ENCODE measurements at places on chromosomes 13 and 19. TPM values are rescaled to one million over a fixed set of nuclear protein-coding genes. Genes with fewer than 3 reads are reported as not detected.

DNA sequence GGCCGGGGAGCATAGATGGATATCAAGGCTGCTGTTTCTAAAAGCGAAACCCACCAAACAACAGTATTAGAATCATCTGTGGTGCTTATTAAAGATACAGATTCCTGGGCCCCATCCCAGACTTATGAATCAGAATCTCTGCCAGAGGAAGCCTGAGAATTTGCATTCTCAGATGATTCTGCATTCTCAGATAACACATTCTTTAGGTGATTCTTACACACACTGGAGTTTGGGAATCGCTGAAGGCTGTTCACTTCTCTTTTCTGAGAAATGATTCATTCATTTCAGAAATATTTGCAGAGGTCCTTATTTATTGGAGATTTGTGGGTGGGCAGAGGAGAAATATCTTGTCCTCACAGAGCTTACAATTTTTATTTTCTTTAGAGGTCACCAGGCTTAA is 24.4 kb downstream of the ALOX5AP start:
- DNase-seq, result no peak

DNA sequence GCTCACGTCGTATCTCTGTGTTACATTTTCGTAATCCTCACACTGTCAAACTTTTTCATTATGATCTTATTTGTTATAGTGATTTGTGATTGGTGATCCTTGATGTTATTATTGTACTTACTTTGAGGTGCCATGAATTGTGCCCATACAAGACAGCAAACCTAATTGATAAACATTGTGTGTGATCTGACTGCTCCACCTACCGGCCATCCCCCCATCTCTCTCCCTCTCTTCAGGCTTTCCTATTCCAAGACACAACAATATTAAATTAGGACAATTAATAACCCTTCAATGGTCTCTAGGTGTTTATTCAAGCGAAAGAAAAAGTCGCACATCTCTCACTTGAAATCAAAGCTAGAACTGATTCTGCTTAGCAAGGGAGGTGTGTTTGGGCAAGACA is 349.3 kb downstream of the RBM26 start:
- no peak for DNase-seq

GRCh38 chr13:27977476-27978300 is 8.6 kb upstream of the CDX2 start:
- peak; percentile 35 for DNase-seq

GRCh38 chr13:44110091-44110621 is 230.5 kb downstream of the LACC1 start:
- DNase-seq, result no peak

DNA sequence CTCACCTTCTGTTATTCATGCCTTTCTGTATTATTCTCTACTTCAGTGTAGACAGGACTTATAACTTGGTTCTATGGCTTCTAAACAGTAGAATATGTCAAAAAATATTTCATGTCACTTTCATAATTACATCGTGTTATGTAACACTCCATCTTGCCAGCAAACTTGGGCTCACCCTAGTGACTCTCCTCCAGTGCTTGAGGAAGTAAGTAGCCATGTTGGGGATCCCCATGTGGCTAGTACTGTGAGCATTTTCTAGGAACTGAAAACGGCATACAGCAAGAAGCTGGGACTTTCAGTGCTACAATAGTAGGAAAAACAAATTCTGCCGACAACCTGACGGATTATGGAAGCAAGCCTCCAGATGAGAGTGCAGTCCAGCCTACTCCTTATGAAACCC is 495.6 kb downstream of the SLITRK6 start:
- no peak for DNase-seq

DNA sequence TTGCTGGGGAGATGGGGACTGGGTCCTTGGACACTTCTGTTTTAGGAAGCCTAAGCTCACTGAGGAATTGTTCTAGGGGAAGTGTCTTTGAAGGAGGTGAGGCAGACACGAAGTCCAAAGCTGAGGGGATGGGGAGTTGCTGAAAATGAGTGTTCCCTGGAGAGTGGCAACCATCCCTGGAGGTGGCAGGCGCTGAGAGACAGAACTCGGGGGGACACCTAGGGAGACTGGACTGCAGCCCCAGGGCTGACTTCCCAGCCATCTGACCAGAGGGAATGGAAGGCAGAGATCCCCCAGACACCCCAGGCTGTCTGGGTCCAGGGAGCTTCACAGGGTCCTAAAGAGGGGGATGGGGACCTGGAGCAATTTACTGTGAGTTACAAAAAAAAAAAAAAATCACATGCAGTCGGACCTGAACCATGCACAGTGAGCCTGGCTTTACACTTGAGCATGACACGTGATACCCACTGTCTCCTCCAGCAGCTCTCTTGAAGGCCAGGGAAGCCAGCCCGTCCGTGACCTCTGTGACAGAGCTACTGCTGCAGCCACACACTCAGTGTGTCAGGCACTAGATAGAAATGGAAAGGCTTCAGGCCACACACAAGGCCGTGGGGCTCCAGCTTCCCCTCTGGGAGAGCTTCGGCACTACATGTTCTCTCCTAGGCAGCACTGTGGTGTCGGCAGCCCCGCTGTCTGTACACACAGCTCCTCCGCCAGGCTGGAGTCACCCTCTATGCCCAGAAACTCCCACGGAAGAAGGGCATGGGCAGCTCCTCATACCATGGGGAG is 77.1 kb upstream of the KCTD15 start:
- DNase-seq, result no peak

ZSCAN18 gene
- total RNA-seq, result 44.4 TPM

Data from dermis blood vessel endothelial cell (primary cell).